ENCODE measurements at places on chromosomes 13 and 19.

- no peak for DNase-seq
These were observed 315.9 kb downstream of the SLC7A1 start for GRCh38 chr13:29279356-29280254.

DNA sequence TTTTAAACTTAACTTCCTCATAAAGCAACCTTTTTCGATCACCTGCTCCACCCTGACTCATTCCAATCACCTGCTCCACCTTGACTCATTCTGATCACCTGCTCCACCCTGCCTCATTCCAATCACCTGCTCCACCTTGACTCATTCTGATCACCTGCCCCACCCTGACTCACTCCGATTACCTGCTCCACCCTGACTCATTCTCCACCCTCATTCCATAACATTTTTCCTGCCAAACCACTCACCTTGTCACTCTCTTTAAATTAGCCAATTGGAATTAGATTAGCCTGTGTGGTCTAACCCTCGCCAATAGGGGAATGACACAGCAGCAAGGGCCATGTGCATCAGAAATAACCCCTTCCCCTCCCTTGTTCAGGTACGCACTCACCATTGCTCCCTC, 31.9 kb upstream of the ZNF83 start:
- no peak for DNase-seq

GRCh38 chr13:95180513-95181245, 120.6 kb downstream of the ABCC4 start:
- no peak for DNase-seq

- no peak for DNase-seq
These were observed 435.7 kb downstream of the SLITRK6 start for GRCh38 chr13:85363504-85363903.

DNA sequence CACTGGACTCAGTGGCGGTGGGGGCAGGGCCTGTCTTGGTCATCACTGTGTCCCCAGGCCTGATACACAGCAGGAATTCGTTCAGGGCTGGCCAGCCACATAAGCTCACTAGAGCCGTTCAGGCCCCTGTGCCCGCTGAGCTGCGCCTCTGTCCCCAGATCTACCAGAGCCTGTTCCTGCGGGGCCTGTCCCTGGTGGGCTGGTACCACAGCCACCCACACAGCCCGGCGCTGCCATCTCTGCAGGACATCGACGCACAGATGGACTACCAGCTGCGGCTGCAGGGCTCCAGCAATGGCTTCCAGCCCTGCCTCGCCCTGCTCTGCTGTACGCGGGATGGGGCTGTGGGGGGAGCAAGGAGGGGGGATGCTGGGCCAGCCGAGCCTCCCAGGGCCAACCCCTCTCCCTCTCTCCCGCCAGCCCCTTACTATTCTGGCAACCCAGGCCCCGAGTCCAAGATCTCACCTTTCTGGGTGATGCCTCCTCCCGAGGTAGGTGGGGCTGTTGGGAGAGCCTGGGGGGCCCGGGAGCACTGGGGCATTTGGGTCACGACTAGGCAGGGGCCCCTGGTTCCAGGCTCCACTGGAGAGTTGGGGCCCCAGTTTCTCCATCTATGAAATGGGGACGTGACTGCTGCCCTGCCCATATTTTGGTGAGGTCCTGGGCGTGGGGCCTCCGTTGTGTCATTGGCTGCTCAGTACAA, 13.9 kb downstream of the MPND start:
- DNase-seq: no peak
